Esophagus squamous epithelium (tissue), 5 donors: ENCODE measurements at places on chromosomes 3 and 15.

DNA sequence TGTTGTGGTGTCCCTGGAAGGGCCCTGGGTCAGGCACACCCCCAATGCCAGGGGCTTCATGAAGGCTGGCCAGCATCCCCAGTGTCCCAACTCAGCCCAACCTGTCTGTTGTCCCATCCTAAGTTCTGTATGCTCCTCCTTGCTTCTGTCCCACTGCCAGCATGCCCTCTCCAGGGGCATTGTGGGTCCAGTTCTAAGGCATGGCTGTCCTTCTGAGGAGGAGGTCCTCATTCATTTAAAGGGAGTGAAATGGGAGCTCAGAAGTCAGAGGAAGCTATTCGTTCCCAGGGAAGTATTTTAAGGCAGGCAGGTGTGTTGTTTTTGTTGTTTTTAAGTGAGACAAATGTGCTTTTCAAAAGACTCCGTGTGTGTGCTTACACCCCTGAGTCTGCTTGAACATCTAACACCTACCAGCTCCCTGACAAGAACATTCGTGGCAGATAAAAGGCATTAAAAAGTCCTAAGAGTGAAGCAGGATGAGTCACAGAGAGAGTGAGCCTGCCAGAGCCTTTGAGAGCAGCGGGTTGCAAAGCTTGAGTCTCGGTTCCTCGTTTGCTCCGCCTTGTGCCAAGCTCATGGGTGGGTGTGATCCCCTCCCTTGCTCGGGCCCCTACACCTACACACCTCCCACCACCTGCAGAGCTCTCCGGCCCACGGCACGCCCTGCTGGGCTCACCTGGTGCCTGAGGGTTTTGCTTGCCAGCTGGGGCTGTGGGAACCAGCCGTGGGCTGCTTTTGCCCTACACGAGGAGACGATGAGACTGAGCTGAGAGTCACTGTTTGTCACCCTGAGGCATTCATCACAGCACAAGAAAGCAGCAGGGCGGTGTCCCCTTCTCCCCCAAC, 183.4 kb upstream of the TOPAZ1 start:
- no peak for DNase-seq

DNA sequence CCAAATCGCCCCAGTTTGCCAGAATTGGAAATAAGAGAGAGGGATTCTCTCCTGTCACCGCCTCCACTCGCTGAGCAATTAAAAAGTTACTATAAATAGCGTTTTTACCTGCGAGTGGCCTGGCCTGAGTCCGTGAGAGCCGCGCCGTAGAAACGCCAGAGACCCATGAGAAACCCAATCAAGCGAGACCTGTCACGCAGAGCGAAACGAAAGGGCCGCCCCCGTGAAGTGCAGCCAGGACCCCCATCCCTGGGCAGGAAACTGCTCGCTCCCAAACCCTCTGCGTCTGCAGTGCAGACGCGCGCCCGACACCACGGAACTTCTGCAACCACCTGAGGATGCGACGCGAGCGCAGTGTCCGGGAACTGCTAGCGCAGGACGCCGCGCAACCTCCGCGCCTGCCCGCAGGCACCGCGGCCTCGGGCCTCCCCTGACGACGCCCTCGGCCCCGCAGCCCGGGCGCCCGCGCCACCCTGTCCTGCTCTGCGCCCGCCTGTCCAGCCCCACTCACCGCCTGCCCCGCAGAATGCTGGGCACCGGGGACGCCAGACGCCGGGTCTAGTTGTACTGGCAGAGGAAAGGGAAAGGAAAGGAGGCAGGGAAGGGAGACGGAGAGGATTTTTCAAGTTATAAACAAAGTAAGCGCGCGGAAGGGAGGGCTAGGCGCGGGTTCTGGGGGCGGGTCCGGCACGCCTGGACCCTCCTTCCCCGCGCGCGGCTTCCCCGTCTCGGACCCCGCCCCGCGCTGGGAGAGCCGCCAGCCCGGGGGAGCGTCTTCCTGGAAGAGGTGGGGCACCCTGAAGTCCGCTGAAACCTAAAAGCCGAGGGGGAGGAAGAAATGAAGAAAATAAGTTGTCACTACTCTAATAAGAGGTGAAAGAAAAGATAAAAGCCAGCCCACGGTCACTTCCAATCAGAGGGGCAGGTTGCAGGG, at the start of gene PLSCR4:
Gene PLSCR4 (minus strand): TSS at position 657 of the 934 bp plus-strand sequence. CDS start 29,034 bp downstream, outside the sequence.
- DNase-seq = peak; percentile 6

DNA sequence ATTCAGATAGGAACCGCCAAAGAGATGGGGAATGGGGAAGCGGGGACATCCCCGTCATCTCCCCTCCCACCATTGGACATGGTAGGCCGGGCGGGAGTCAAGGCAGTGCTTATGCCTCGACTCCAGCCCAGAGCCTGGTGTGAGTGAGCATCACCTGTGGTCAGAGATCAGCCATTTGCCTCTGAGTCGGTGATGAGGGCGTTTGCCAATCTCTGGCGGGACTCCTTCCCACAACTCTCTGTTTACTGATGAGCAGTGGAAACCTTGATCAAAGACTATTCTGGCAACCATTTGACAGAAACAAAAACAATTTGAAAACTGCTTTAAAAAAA, 63.9 kb upstream of the HES1 start:
- DNase-seq = no peak

DNA sequence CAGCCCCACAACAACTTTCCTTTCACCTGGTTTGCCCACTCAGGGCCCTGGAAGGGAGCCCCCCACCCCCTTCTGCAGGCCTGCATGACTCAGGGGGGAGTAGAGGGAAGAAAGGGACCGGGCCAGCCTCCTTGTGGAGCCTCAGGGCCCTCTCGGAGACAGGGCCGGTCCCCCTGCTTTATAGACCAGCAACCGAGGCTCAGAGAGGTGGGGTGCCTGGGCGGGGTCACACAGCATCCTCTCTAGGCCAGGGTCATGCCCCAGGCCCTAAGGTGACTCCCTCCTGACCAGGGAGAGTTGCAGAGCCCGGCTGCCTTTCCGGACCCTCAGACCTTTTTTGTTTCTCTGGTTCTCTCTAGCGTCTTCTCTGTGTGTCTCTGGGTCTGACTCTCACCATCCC, 211.3 kb downstream of the TBC1D2B start:
- no peak for DNase-seq

DNA sequence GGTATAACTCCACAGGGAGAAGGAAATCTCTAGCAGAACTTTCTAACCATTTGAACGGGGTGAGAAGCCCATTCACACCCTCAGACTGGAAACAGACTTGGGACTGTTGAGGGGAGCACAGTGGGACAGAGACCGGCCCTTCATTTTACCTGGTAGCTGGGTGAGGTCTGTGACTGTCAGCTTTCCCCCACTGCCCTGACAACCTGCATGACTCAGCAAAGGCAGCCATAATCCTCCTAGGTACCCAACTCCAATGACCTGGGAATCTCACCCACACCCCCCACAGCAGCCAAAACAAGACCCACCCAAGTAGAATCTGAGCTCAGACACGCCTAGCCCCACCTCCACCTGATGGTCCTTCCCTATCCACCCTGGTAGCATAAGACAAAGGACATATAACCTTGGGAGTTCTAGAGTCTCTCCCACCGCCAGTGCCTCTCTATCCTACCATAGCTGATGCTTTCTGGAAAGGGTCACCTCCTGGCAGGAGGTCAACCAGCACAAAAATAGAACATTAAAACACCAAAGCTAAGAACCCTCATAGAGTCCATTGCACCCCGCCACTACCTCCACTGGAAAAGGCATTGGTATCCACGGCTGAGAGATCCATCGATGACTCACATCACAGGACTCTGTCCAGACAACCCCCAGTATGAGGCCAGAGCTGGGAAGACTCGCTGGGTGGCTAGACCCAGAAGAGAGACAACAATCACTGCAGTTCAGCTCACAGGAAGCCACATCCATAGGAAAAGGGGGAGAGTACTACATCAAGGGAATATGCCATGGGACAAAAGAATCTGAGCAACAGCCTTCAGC, 28.0 kb downstream of the SENP7 start:
- DNase-seq = no peak

DNA sequence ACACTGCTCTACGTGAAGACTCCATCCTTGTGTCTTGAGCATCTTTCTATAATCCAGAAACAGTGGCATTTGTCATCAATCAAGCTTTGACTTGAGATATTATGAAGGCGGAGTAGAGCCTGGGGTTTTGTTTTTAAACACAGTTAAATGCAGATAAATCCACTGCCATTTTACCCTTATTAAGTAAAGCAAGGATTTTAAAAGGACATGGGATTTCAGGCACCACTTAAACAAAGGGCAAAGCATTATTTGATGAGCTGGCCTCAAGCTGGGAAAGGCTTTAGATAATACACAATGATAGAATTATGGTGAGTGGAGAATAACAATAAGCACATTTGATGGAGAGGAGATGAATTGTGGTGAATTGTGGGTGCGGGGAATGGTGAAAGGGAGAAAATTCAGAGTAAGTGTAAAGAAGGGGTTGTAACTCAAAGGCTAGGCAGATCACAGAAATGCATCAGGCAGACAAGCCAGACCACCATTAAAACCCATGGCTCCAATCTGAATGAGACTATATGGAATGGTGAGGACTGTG, 54.9 kb upstream of the GLCE start:
- DNase-seq = no peak

DNA sequence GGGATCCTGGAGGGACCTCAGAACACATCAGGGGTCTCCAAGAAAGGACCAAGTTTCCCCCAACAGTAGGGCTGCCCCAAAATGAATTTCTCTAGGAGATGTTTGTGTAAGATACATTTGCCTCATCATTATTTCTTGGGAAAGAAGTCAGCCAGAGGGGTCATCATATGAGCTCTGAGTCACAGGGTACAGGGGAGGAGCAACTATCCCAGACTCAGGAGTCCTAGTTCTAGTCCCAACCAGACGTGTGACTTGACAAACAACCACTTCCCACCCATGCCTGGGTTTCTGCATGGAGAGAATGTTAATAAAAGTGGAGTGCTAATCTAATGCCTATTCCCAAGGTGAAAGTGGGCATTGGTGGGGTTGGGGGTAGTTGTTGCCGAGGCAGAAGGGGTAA, 144.1 kb downstream of the ALDH1A2 start:
- no peak for DNase-seq

- DNase-seq = no peak
Measured at GRCh38 chr3:171465763-171466162, 5.6 kb upstream of the TNIK start.

DNA sequence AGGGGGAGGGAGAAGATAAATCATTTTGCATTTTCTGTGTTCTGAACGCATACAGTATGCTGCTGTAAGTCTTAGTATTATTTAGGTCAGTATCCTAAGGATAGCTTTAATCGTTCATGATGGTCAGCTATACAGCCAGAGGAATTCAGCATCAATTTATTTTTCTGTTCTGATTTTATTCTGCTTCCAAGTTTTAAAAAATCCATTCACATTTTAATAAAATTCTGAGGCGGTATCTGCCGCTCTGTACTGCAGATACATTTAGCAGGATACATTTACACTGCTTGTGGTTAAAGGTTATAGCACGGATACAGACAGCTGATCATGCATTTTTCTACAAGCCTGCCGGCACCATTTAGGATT, 17.8 kb downstream of the ZBTB38 start:
- no peak for DNase-seq

DNA sequence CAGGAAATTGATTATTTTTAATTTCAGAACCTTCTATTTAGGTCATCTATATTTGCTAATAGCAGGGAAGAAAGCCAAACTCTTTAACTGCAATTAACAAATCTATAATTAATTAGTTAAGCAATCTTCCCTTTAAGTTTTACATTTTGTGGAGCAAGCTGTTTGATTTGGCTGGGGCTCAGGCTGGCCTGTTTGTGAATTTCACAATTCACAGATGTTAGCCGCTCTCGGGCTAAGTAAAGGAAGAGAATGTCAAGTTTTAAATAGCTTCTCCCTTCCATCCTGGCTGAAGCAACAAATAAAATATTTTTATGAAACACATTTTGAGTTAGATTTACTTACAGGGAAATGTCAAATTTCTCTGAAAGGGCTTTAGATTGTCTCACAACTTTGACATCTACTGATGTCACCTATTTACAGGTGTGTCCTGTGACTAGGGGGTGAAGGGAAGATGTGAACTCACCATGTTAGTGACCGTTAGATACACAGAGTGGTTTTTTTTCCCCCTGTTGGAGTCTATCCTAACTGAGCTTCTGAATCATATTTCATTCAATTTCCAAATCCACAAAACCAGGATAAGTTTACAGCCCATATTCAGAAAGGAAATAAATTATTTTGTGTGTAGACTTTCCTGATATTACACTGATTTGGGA, 1.3 kb upstream of the TP63 start:
- DNase-seq = no peak

DNA sequence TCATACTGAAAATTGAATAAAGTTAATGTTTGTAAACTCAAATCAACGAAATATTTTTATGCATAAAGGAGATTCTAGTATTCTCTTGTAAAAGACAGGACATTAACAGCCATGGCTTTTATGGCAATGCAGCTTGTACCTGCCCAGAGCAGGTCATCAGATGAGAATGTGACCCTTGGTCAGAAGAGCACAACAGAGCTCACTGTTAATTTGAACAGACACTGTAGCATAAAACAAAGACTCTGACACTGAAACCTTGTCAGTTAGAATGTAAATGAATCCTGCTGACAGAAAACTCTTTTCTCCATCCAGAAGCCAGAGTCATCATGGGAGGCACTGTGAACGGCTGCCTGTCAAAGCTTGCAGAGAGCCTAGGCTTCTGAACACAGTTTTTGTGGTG, 410.6 kb downstream of the RAP2B start:
- DNase-seq = no peak

- DNase-seq = no peak
Measured at GRCh38 chr3:10527295-10528001, 22.1 kb upstream of the ATP2B2 start.

GRCh38 chr3:128253150-128253549, 99.9 kb downstream of the EEFSEC start:
- no peak for DNase-seq

DNA sequence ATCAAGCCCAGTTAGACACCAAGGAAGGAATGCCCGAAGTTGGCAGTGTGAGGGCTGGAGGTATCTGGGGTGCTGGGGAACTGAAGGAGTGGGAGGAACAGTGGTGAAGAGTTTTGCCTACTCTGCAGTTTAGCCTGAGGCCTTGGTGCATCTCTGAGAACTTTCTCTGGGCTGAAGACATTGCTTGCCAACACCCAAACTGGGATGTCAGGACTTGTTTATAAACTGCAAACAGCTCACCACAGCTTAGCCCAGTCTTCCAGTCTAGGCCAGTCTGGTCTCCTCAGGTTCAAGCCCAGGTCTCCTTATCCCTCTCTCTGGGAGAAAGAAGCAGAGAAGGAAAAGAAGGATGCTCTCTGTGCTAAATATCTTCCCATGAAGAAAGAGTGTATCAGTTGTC, 68.0 kb upstream of the BOC start:
- no peak for DNase-seq

GRCh38 chr15:91032919-91033803, 10.8 kb upstream of the VPS33B start:
- DNase-seq = no peak
